ENCODE measurements at places on chromosomes 1 and 21.

- DNase-seq: no peak
These were observed 3.7 kb downstream of the KCNA2 start for GRCh38 chr1:110602466-110602865.

GRCh38 chr1:119773711-119774241 lies 5.1 kb upstream of the HMGCS2 start:
- DNase-seq: no peak

- DNase-seq: no peak
These were observed 21.3 kb downstream of the COL6A2 start for GRCh38 chr21:46119144-46119636.

- no peak for DNase-seq
These were observed 10.7 kb upstream of the MMEL1 start for GRCh38 chr1:2643414-2644077.

DNA sequence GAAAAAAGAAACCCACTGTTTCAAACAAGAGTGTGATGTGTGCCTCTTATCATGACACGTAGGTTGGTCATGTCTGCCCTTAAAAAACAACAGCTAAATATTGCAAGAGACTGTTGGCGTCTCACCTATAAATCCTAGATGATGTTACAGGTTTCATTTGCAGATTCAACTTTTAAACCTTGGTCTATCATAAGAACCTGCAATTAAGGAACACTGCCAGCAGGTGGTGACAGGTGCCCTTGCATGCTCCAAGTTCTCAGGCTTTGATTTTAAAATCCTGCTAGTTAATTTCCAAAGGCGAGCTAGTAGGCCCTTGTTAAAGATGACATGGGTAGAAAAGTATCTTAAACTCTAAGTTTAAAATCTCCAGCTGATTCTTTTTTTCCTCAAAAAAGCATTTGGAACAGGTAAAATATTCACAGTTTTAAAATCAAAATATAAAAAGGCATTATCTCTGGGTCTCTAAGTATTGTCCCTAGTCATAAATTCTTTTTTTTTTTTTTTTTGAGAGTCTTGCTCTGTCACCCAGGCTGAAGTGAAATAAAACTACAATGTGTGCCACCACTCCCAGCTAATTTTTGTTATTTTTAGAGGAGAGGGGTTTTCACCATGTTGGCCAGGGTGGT lies 39.1 kb downstream of the CLSTN1 start:
- peak; percentile 26 for DNase-seq

- DNase-seq: no peak
These were observed 235.4 kb downstream of the PBX1 start for GRCh38 chr1:164794356-164794755.

- DNase-seq: no peak
These were observed 47.6 kb downstream of the APP start for GRCh38 chr21:26123012-26123411.

- DNase-seq: no peak
These were observed 223.2 kb downstream of the FOXD2 start for GRCh38 chr1:47661040-47661439.

DNA sequence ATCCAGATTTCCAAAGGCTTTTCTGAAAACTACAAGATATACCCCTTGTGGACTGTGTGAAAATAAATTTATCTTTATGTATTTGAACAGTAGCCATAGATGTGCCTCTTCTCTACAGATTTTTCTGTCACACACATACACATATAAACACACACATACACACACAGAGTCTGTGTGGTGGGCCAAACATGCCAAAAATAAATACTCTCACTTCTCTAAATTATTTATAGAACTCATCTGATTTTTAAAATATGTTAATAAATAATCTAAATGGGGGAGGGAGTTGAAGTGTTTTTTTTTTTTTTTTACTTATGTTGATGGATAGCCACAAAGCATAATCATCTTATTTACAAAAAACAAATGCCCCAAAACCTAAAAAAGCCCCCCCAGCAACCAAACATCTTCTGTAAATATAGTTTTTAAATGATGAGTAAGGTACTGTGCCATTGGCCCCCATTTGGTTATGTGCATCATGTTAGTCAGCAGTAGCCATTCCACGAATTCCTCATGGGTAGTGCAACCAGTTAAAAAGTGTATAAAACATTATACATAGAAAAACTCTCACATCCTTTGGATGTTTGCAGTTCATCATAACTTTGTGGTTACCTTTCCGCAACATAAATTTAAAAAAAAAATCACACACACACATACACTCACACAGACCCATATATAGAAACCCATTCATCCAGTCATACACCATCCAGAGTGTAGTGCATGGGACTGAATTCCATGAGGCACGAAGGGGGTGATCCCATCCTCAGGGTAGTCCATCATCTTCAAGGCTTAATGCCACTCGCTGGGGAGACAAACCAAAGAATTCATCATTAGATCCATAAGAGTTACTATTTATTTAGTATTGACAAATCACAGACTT lies 8.2 kb upstream of the MAGOH start:
- no peak for DNase-seq

DNA sequence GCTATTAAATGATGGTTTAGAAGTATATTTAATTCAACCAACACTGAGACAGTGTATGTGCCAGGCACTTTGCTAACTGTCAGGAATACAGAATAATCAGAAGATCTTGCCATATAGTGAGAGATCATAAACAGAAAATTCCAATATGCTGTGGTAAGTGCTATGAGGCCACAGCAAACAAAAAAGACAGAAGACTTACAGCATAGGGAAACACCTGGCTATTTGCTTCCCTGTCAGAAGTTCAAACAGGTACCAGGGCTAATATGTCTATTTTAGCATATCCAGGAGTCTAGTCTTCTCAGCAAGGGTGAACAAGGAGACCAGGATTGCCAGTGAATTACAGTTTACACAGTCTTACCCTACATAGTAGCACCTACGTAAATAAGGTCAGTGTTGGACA lies 30.4 kb downstream of the TRIT1 start:
- no peak for DNase-seq
